ENCODE measurements at places on chromosomes 1 and 21.

- DNase-seq = no peak
Measured at GRCh38 chr1:15311880-15312279, 64.9 kb downstream of the FHAD1 start.

DNA sequence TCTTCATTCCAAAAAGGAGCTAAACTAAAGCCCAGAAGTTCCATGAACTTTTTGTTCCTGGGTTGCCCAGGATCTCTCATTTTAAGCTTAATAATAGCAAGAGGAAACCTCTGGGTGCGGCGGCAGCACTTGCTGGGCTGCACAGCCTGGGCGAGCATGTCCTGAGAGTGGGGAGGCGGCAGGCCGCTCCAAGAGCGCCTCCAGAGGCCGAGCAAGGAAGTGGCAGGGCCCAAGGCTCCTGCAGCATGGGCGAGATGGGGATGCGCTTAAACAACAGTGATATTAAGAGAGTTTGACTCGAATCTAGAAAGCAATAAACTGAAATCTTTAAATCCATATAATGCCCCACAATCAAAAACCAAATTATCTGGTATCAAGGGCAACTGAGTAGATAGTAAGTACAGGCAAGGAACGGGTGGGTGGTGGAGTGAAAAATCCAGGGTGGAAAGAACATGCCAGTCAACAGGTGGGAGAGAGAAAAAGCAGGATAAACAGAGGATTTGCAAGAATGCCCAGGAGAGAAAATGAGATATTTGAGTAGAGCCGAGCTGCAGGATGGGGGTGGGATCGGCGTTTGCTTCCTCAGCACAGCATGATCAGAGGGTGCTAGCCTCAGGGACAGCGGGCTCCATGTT lies 14.1 kb upstream of the TNR start:
- no peak for DNase-seq

DNA sequence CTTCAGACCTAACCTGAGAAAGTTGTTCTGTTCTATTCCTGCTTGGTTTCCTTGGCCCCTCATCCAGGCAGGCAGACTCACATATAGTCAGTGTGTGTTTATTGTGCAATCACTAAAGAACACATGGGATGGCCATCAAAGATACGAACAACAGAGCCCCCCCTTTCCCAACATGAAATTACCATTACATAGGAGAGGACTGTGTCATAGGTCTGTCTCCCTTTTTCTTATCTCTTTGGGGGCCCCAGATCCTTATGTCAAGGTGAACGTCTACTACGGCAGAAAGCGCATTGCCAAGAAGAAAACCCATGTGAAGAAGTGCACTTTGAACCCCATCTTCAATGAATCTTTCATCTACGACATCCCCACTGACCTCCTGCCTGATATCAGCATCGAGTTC lies 21.6 kb downstream of the SYT11 start:
- DNase-seq = no peak

GRCh38 chr1:17507915-17508314 lies 31.6 kb upstream of the ARHGEF10L start:
- no peak for DNase-seq

GRCh38 chr21:27477296-27477695 lies 510.4 kb upstream of the ADAMTS5 start:
- DNase-seq = no peak

GRCh38 chr1:209678981-209679539 lies 3.8 kb downstream of the G0S2 start:
- DNase-seq = no peak

DNA sequence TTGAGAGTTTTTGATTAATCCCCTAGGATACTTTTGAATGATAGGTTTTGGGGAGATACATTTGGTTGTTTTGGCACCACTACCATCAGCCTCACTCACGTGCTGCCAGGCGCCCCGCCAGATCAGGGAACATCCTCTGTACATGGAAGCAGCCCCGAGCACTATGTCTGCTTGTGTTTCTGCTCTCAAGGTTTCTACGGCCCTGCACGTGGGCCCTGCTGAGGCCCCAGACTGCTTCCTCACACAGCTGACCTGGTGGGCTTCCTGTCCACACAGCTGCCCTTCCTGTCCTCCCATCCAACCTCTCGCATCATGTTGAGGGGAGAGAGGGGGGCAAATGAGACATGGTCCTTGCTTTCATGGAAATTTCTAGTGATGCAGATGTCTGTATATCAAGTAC lies 20.0 kb downstream of the ADARB1 start:
- no peak for DNase-seq

- DNase-seq = no peak
Measured at GRCh38 chr1:241212628-241213027, 144.4 kb downstream of the RGS7 start.

DNA sequence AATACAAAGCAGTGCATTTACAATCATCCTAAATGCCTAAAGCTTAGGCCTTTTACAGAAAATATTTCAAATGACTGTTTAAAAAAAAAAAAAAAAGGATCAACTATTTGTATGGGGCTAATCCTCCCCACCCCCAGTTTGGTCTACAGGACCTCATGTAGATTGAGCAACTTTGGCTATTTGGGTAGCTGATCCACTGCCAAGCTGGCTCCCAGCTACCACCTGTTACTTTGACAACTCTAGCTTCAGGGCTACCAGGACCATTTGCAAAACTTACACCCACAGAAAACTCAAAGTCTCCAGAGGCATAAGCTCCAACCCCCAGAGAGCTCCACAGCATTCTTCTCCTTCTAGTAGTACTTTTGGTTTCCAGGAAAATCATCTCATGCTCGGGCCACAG lies 29.4 kb downstream of the JAK1 start:
- DNase-seq = no peak

DNA sequence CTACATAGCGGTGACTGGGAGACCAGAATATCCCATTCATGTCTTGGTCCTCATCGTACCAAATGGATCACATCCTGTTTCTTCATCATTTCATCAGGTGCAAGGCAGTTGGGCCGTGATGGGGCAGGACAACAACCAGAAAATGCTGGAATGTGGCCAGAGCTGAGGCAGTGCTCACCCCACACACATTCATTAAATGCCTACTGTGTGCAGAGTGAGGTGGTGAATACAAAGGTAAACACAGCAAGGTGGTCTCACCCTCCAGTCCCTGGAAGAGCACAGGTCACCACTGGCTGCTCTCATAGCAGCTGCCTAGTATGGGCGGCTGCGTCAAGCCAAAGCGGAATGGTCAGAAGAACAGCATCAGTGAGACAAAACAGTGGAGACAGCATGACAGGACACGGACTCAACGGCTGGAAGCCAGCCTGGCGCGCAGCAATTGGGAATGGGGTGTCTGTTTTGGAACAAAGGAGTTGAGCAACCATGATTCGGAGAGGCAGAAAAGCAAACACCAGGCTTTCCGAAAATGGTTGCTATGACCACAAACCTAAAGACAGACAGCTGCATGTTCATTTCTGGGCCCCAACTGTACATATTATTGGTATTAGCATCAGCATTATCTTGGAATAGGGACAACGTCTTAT lies 5.6 kb upstream of the ADAMTSL4 start:
- peak; percentile 96 for DNase-seq

DNA sequence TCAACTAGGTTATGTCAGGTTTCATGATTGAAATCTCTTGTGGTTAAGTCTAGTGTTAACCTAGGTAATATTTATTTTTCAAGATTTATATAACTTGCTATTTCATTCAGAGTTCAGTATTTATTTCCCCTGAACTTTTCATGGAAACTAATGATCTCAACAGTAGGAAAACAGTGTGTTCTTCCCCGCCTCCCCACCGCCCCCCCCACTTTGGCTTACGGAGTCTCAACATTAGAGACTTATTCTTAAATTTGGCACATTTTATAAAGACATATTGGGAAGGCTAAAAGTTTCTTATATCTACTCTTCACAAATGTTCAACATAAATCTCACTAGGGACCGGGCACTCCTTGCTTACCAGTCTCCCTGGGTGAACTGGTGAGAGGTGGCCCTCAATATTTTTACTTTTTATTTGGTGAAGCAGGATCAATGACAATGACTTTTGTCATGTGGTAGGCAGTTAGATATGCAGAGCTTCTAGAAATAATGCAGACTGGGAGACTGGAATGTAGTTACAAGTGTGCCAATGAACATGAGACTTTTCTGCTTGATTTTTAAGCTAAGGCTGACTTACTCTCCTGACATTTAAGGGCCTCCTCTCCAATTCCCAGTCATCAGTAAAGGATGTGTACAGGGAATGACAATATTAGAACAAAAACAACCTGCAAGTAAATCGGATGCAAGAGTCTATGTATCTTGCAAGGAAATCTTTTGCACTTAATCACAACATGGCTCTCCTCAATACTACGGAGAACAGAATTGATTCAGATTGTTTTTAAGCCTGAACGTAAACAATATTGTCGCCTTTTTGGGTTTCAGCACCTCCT lies 1.7 kb upstream of the MAN1A2 start:
- peak; percentile 34 for DNase-seq

DNA sequence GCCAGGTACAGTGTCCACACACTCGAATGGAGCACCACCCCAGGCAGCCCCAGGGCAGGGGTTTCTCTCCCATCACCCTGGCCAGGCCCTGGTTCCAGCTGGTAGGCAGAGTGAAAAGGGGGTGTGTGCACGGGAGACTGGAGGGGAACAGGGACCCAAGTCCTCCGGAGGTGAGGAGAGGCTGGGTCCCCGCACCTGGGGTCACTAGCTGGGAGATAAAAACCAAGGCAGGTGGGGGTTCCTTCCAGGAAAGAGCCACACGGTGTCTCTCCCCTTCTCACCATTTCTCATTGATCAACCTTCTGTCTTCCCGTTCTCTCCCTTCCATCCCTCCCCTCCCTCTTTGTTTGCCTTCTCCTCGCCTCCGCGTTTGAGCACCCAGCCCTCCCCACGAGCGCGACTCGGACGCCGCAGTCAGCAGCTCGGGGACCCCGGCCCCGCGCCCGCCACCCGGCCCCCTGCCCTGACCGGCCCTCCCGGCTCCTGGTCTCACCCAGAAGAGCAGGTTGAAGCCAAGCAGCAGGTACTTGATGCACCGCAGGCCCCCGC lies 358 bp downstream of the TSPAN2 start:
- DNase-seq = no peak

- DNase-seq = no peak
Measured at GRCh38 chr1:26999440-26999987, 6.0 kb downstream of the TRNP1 start.

- DNase-seq = peak; percentile 37
Measured at GRCh38 chr1:96236156-96236739, 485.3 kb upstream of the PTBP2 start.

GRCh38 chr1:219296430-219297355 lies 123.0 kb downstream of the LYPLAL1 start:
- DNase-seq = peak; percentile 97

DNA sequence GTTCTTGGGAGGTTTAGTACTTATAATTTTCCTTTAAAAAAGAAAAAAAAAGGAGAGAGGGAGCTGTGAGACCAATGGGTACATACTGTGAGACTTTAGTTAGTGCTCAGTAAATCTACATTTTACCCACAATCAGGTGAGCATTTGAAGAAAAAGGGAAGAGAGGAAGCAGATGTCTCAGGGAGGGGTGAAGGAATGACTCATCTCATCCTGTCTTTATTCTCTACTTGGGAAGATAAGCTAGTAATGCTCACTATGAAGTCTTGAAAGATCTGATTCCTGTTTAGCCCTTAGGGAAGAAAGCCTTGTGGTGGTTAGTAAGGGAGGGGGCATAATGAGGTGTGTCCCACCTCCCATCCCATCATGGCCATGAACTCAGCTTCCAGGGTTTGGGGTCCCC lies 112.6 kb downstream of the PLD5 start:
- DNase-seq = no peak

GRCh38 chr1:110235181-110235833 lies 25.2 kb downstream of the KCNC4 start:
- peak; percentile 81 for DNase-seq

DNA sequence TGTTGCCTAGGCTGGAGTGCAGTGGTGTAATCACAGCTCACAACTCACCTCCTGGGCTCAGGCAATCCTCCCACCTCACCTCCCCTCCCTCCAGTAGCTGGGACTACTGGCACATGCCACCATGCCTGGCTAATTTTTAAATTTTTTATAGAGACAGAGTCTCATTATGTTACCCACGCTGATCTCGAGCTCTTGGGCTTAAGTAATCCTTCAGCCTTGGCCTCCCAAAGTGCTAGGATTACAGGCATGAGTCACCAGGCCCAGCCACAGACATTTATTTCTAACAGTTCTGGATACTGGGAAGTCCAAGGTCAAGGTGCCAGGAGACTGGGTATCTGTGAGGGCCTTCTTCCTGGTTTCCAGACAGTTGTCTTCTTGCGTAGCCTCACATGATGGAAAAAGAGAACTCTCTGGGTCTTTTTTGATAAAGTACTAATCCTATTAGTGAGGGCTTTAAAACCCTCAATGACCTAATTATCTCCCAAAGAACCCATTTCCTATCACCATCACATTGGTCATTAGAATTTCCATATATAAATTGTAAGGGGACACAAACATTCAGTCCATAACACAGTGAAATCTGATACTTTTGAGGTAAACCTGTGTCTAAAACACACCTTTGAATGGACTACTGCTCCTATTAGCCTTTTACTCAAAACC lies 67.9 kb downstream of the PHACTR4 start:
- DNase-seq = no peak

GRCh38 chr1:234845097-234845660 lies 235.2 kb upstream of the IRF2BP2 start:
- DNase-seq = no peak

DNA sequence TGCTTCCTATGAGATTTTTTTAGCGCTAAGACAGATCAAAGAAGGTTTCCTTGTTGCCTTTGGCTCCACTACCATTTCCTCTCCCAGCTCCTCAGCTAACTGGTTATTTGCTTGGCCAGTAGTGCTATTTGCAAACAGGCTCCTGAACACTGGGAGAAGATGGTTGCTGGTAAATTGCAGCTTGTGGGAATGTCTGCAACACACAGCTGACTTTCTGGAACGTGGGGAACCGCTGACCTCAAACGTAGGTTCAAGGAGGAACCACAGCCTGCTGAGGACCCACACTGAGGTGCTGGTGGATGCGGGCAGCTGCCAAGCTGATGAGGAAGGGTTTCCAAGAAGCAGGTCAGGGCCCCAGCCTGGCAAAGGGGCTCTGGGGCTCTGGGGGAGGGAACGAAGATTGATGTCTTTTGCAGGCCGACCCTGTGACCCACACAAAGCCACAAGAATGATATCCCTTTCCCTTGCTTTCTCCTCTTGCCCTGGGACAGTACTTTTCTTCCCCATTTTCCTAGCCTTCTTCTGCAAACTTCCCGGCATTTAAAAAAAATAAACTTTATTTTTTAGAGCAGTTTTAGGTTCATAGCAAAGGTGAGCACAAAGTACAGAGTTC lies 24.8 kb downstream of the GNG4 start:
- DNase-seq = no peak

- DNase-seq = no peak
Measured at GRCh38 chr1:60345621-60346020, 272.1 kb upstream of the C1orf87 start.

GRCh38 chr1:36516372-36517010 lies 33.8 kb upstream of the CSF3R start:
- peak; percentile 78 for DNase-seq

GRCh38 chr1:218755128-218755527 lies 410.0 kb downstream of the TGFB2 start:
- no peak for DNase-seq

- no peak for DNase-seq
Measured at GRCh38 chr1:85582687-85583591, 2.4 kb downstream of the CCN1 start.
